NCI-H1436 (cell line): ENCODE measurements at places on chromosomes 7 and 10.

DNA sequence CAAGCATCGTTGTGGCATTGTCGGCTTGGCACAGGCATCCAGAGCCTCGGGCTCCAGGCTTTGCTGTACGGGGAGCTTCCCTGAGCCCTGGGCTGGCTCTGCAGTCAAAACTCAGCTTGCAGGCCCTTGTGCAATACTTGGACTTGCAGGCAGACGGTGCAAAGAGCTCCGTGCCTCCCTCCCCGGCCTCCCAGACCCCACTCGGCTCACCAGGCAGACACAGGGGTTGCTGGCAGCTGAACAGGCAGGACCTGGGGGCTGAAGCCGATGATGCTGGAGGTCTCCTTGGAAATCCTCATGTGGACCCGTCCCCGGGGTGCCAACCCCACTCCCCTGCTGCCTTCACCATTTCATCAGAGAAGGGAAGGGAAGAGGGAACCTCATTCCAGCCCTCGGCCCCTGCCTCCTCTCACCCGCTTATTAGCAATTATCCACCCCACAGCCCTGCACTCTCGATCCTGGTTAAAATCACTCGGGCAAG lies 59.6 kb upstream of the GNA12 start:
- no peak for DNase-seq

GRCh38 chr7:134014935-134015334 lies 112.2 kb upstream of the LRGUK start:
- DNase-seq, result no peak

DNA sequence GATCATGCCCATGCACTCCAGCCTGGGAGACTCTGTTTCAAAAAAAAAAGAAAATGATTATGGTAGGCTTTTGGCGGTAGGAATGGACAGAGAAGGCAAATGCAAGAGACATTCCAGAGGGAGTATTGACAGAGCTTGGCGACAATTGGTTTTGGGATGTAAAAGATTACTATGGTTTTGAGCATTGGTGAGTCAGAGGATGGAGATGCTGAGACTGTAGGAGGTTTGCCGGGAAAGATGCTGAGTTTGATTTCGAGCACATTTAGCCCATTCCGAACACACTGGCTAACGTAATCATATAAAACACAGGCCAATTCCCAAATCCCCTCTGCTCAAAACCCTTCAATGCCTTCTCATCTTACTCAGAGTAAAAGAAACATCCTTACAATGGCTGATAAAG lies 161.6 kb upstream of the MKLN1 start:
- DNase-seq, result no peak

GRCh38 chr7:12369756-12370155 lies 33.9 kb downstream of the VWDE start:
- no peak for DNase-seq
